NCI-H187 (cell line): ENCODE measurements at places on chromosomes 4 and X.

- no peak for DNase-seq
Measured at GRCh38 chrX:67636532-67636931, 92.7 kb downstream of the AR start.

GRCh38 chr4:135186002-135186401, 984.4 kb upstream of the PABPC4L start:
- DNase-seq, result no peak

- no peak for DNase-seq
Measured at GRCh38 chr4:148344941-148345340, 97.3 kb downstream of the NR3C2 start.

DNA sequence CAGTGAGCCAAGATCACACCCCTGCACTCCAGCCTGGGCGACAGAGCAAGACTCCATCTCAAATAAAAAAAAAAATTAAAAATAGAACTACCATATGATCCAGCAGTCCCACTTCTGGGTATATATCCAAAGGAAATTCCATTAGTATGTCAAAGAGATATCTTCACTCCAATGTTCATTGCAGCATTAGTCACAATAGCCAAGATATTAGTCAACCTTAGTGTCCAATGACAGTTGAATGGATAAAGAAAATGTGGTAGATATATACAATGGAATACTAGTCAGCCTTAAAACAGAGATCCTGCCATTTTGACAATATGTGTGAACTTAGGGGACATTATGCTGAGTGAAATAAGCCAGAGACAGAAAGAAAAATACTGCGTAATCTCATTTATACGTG, 49.4 kb downstream of the C4orf46 start:
- DNase-seq, result no peak

DNA sequence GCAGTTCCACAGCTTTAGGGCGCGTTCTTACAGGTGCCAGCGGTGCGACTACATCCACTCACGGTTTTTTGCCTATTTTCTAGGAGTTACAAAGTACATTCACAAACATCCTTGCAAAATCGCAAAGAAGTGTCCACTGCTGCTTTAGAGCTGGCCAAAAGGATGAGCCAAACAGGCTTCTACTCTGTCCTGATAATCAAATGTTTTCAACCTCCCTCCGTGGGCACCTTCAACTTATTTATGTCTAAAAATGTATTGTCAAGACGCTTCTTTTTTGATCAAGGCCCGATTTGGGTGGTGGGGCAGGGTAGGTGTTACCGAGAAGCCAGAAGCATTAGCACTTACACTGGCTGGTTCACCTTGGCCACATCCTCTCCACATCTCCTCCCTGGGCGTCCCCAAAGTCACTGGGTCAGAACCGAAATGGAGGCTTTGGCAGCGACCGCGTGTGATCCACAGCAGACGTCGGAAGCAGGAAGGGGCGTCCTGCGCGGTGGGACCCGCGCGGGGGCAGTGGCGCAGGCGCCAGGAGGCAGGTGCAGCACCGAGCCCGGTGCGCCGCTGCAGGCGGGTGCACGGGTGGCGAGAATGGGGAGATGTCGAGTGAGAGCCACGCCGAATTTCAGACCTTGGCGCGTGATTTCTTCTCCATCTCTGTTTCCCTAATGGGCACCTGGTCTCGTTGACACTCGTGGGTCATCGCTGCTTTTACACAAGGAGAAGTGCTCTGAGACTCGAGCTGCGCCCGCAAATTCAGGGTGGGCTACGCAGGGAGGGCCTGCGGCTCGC, 16.9 kb downstream of the NKX3-2 start:
- DNase-seq, result no peak

DNA sequence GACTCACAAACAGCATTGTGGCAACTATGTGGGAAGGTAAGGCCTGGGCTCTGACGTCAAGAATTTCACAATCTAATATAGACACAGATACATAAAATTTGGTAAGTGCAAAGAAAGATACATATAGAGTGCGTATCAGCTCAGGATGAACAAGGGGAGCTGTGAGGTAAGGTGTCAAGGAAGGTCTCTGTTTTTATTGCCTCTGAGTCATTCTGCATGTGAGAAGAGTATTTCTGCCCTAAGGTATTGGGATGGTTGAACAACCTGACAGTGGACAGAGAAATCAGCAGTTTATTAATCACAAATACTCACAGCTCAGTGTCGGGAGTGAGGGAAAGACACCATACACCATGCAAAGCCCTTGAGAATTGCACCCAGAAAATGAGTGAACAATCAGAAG, 89.8 kb downstream of the COMMD8 start:
- no peak for DNase-seq

GRCh38 chrX:24498975-24499374, 33.9 kb downstream of the PDK3 start:
- DNase-seq, result no peak

DNA sequence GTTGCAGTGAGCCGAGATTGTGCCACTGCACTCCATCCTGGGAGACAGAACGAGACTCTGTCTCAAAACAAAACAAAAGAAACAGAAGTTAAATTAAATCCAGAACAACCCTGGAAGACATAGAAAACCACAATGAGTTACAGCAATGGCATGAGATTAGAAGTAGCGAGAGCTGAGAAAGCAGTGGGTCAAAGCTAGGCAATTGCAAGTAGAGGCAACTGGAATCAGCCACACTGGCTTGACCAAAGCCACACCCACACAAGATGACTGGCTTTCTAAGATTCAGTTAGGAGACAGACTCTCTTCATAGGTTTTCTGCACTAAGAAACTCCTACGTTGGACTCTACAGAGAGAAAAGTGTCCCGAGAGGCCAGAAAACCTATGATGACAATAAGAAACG, 443.0 kb downstream of the GPM6A start:
- no peak for DNase-seq

DNA sequence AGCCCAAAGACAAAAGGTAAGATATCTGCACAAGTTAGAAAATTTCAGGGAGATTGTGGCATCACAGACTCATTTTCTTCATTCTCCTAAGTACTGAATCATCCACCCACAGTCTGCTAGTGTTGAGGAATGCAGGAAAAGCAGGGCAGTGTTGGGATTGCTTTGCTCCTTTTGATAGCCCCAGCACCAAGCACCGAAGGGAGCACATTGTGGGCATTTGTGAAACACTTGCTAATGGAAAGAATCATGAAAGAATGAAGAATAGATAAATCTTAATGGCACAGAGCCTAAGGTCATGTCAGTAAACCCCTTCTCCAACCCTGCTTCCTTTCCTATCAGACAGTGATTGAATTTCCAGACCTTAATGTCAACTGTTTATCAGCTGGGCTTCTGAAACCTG, 103.1 kb upstream of the GPRIN3 start:
- DNase-seq, result no peak

- no peak for DNase-seq
Measured at GRCh38 chr4:112766422-112766821, 129.5 kb downstream of the LARP7 start.

DNA sequence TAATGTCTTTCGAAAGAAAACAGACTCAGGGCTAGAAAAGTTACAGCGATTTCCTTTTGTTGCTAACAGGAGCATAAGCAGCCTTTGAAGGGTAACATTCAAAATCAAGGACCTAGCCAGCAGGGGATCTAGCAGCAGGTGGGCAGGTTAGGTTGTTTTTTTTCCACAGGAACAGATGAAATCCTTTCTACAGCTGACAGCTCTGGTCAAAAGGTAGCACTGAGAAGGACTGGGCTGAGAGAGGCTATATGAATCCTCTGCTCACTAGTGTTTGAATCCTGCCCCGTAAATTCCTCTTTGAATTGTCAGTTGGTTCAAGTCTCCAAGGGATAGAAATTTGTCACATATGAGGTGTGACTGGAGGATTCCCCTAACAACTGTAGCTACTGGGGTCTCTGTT, 188.2 kb downstream of the SH2D1A start:
- DNase-seq, result no peak

- no peak for DNase-seq
Measured at GRCh38 chr4:38659346-38659745, 4.7 kb upstream of the KLF3 start.

DNA sequence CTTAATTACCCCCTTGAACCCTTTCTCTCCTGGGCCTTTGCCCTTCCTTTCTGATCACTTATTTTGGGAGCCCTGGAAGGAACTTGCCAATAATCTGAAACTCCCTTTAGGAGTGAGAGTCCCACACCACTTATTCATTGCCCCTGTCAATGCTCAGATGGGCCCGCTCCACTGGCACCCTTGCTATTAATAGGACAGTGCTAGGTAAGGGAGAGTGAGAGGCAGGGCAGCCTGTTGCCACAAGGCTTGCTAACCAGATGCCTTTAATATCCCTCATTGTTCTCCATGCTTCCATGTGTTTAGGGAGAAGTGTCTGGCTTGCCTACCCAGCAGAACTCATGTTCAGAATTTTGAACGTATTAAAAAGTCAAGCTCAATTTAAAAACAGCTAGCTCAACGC, 1.7 kb upstream of the NHS start:
- DNase-seq, result no peak

- DNase-seq, result no peak
Measured at GRCh38 chrX:133405498-133406185, 9.6 kb downstream of the GPC4 start.

DNA sequence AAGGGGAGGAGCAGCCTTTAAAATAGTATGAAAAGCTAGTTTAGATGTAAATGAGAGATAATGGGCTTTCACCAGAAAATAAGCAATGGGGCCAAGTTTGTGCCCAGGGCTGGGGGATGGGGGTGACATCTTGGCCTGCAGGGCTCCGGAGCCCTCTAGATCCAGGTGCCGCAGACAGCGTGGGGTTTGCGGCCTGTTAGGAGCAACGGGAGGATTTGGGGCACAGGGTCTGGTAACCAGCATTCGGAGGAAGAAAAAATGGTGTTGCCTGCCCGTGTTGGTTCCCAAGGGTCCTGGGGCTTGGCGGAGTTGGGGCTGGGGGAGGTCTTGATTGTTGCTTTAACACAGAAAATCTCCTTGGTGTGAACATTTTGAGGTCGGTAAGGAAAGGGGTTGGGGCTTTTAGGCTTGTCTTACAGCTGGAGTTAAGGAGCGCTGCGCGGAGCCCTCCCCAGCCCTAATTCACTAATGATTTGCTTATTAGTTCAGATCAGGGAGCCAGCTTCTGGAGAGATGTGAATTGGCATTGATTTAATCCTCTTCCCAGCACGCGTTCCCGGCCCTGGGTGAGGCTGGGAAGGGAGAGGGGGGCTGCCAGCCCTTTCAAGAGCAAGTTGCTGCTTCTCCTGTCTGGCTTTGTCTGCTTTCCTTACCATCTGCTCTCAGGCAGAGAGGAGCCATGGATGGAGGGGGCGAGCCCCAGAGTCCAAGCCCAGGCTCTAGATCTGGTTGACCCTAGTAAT, 443.4 kb downstream of the BCOR start:
- DNase-seq, result no peak

- DNase-seq, result no peak
Measured at GRCh38 chrX:57918750-57919436, 8.6 kb upstream of the ZXDA start.

DNA sequence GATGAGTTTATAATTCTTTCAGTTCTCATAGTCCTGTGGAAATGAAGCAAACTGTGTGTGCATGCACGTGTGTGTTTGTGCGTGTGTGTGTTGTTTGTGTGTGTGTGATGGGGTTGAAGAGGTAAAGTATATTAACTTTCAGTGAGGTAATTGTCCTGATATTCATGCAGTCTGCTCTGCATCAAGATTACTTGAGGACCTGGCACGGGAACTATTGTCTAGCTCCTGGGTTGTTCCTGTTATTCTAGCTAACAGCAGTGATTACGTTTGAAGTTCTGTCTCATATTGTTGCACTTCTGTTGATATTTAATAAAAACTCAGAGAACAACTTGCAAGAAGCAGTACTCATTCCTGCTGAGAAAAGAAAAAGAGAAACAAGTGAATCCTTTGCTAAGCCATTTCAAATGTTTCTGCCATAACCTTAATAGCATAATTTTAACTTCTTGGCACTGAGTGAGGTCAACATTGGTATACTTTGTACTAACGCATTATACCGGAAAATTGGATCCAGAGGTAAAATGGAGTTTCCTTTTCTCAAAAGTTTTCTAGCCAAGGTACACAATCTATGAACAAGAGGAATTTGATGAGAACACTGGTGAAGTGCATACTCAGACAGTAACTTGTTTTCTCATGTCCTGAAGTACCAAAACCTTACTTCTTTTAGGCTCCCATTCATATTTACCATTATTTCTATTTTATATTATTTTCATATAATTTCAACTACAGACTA, 113.2 kb downstream of the SPCS3 start:
- no peak for DNase-seq

GRCh38 chr4:121950680-121951520, 960 bp downstream of the TRPC3 start:
- DNase-seq, result no peak

GRCh38 chrX:84907324-84907968, 96.2 kb upstream of the APOOL start:
- no peak for DNase-seq

GRCh38 chr4:78691334-78691754, 84.8 kb upstream of the BMP2K start:
- no peak for DNase-seq

GRCh38 chr4:26021417-26022345, 107.7 kb downstream of the SMIM20 start:
- DNase-seq, result no peak

DNA sequence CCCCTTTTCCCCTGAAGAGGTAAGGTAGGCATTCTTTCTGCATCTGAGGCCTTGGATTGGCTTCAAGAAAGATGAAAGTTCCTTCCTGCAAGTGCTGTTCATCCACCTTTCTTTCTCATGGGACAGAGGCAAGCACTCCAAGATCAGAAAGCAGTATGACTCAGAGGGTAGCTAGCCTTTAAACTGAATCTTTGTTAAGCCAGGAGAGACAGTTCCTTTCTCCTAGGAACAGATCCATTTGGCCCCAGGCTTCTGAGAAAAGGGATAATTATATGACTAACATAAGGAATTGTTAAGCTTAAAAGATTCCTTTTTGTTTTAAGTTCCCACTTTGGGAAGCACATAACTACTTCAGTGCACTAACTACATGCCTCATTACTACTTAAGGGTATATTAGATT, 192.0 kb downstream of the PPP3CA start:
- no peak for DNase-seq

GRCh38 chr4:16759931-16760582, 138.4 kb downstream of the LDB2 start:
- no peak for DNase-seq

DNA sequence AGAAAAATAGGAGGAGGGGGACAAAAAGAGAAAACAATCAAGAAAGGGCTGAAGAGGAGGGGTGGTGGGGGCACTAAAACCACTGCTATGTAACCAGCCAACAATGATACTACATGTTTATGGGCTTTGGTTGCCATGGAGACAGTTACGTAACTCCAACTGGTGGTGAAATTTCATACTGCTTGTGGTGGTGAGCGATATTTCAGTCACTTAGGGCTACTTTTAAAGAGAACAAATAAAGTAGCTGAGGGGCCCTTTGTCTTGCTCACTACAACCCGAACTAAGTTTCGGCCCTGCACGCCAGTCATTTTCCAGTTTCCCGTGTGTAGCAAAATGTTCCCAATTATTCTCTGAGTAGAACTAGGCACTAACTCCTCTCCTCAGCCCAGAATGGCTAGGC, 275.2 kb upstream of the EDA2R start:
- DNase-seq, result no peak

DNA sequence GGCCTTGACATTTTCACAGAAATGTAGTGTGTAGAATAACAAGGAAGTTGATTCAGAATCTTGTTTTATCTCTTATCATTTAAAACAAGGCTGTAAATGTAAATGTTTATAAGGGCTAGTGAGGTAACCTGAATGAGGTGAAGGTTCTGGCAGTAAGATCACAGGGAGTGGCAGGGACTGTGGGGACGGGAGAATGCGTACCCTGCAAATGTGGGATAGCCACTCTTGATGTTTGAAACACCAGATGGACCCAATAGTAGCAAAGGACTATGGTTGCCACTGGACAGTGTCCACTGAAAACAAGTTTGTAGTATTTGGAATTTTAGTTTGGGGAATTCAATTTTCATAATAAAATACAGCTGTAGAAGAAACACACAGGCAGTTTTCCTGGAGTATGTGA, 155.3 kb downstream of the FHIP1A start:
- no peak for DNase-seq
